ENCODE measurements at places on chromosomes 1 and 21.

GRCh38 chr1:216903382-216903740, 180.1 kb upstream of the ESRRG start:
- no peak for DNase-seq

DNA sequence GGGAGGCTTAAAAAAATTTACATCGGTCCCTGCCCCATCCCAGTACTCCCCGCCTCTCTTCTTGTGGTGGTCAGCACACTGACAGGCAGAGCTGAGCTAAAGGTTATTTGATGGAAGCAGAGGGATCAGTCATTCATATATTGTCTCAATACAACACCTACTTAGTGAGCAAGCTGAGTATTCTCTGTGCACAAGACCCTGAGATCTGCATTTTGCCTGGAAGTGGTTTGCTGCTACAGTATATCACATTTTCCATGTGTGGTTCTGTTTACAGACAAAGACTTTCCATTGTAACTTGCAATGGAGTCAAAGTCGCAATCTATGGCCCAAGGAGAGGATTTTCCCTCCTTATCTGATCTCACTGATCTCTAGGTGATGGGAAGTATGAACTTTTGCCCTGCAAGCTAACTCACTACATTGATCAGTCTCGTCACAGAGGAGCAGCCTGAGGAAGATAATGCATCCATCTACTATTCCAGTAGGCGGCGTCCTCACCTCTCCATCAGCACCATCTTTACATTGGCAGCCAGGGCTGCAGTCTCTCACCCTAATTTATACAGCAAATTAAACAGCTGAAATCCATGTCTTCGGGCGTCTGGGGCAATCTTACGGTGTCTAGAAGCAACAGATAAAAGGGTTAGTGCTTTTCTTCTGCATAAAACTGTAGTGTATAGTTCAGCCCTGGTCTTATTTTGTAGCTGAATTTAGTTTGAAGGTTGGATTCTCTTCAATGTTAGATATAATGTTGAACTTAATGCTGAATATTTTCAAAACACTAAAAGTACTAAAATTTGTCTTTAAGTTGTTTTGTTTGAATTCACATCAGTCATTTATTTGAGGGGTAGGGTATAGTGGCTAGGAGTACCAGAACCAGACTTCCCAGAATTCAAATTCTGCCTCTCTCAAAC, 3.2 kb upstream of the TRAF5 start:
- DNase-seq = no peak

- DNase-seq = no peak
Measured at GRCh38 chr1:110153407-110153950, 3.2 kb downstream of the SLC6A17 start.

DNA sequence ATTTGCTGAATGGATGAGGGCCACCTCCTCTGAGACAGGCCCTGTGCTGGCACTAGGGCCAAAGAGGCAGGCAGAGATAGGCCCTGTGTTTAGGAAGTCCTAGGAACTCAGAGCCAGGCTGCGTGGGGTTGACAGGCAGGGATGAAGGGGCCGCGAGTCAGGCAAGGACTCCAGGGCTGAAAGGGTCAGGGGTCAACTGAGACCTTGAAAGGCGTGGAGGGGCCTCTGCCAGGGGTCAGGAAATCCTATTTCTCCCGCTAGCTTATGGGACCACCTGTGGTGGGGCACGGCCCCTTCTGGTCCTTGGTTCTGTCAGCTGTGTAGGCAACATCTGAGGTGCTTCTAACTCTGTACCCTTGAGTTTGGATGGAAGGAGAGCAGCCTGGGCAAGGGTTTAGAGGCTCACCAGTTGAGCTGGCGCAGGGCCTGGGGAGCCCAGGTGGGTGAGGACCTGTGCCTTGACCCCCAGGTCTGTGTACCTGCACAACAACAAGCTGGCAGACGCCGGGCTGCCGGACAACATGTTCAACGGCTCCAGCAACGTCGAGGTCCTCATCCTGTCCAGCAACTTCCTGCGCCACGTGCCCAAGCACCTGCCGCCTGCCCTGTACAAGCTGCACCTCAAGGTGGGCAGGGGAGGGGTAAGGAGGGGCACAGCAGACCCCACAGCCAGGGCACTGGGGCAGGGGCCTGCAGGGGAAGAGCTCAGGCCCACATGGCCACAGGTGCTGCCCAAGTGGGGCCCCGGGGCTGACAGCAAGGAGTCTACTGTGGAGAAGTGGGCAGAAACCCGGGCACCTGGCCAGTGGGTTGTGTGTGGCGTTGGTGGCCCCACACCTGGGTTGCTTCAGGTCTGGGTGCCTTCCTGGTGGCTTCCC, 14.9 kb downstream of the PODN start:
- no peak for DNase-seq

DNA sequence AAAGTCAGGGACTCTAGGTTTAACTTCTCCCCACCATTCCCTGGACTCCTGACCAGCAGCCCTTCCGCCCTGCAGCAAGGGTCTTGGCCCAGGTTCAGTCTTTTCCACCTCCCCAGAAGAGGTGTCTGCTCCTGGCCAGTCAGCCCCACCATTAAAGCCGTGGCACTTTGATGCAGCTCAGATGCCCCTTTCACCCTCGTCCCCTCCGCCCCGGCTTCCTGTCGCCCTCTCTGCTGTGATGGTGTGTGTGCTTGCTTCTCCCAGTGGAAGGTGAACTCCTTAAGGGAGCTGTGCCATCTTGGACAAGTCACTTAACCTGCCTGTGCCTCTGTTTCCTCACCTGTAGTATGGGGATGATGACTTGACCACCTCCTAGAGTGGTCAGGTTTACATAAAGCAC, 17.8 kb upstream of the TTC4 start:
- no peak for DNase-seq

- no peak for DNase-seq
Measured at GRCh38 chr1:215957663-215958062, 390.6 kb downstream of the KCTD3 start.

- DNase-seq = no peak
Measured at GRCh38 chr1:62263006-62263813, 56.0 kb downstream of the KANK4 start.

GRCh38 chr1:199038156-199038555, 399.3 kb downstream of the PTPRC start:
- DNase-seq = no peak

DNA sequence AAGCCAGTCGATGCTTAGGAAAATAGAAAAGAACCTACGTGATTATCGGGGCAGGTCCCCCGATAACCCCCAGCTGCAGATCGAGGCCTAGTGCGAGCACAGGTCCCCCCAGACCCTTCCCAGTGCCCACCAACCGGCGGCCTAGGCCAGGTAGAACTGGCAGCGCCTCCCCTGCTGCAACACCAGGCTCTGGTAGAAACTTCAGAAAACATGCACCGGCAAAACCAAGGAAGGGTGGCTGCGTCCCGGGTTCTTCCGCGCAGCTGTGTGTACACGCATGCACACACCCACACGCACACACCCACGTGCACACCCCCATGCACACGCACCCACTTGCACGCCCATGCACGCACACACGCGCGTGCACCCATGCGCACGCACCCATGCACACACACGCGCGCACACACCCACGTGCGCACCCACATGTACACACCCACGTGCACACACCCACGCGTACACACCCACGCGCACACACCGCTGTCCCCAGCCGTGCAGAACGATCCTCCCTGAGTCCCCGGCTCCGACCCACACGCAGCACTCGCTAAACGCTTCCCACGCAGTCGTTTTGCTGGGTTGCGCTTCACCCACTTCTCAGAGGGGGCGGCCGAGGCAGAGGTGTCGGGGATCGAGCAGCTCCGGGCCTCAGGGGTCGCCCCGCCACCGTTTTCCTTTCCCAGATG, 5.2 kb downstream of the TSPEAR start:
- no peak for DNase-seq

DNA sequence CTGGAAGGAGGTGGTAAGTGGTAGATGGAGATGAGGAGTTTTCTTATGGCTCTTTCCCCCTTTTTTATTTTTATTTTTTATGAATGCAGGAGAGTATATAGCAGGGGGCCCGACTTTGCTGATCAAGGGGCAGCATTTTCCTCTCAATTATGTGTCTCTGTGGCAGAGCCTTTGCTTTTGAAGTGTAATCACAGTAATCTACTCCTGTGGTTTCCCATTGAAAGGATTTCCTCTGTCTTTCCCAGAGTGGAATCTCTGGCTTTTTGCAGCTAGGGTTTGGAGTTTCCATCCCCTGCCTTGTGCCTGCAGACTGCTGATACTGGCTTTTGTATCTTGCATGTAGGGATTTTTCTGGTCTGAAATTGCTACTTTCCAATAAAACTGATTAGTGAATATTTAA, 29.1 kb downstream of the ARID1A start:
- no peak for DNase-seq

DNA sequence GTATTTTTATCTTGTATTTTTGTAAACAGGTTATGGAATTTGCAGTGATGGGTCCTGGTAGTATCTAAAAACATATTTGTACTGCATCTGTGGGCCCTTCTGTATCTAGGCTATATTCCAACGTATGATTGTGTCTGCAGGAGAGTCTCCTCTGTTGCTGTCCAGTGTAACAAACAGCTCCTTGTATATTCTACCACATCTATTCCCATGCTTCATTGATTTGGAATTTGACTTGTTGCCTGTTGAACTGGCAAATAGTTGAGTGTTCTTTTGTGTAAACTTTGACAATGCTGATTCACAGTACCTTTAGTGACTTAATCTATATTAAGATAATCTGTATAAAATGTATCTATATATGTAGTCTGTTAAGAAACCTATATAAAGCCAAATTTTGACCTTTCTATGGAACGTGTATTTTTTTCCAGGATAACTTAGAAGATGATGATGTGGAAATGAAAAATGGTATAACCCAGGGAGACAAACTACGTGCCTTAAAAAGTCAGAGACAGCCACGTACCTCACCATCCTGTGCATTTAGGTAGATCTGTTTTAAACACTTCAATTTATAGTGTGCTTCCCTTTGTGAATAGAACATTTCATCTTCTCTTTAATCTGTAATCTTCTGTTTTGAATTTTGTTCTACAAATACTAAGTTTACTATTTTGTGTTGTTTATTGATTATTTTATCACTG, 43.4 kb upstream of the GPR88 start:
- no peak for DNase-seq

- DNase-seq = no peak
Measured at GRCh38 chr1:12098786-12099185, 35.7 kb downstream of the TNFRSF8 start.

- no peak for DNase-seq
Measured at GRCh38 chr1:159122005-159122621, 45.5 kb upstream of the AIM2 start.

- DNase-seq = no peak
Measured at GRCh38 chr1:75440274-75440673, 170.6 kb downstream of the SLC44A5 start.

- no peak for DNase-seq
Measured at GRCh38 chr1:157119448-157119847, 18.7 kb downstream of the ETV3 start.

- no peak for DNase-seq
Measured at GRCh38 chr21:44984428-44984791, 44.6 kb downstream of the SLX9 start.

DNA sequence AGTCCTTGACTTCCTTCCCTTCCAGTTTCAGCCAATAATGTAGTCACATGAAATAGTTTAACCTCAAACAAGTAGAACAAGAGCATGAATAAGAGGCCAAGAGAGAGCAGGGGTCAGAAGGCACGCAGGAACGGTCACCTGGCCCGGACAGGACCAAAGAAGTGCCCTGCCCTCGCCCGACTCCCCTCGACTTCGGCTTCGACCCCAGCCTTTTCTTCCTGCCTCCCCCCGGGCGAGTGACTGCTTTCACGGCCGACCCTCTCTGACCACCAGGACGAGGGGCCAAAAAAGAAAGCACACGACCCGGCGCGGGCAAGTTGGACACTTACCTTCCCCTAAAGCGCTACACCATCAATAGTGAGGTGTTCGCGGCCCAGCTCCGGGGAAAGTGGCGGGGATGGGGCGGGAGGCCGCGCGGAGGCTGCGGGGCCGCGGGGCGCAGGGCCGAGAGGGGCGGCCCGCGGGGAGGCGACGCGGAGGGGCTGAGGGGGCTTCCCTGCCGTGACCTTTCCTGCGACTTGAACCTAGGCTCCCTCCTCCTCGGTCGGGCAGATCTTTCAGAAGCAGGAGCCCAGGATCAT, 519 bp downstream of the RERE start:
- DNase-seq = peak; percentile 25

All from GM12891 (cell line).